Left lung (tissue), 14 donors: ENCODE measurements at places on chromosomes 12 and 14. TPM values are rescaled to one million over a fixed set of nuclear protein-coding genes. Genes with fewer than 3 reads are reported as not detected.

DNA sequence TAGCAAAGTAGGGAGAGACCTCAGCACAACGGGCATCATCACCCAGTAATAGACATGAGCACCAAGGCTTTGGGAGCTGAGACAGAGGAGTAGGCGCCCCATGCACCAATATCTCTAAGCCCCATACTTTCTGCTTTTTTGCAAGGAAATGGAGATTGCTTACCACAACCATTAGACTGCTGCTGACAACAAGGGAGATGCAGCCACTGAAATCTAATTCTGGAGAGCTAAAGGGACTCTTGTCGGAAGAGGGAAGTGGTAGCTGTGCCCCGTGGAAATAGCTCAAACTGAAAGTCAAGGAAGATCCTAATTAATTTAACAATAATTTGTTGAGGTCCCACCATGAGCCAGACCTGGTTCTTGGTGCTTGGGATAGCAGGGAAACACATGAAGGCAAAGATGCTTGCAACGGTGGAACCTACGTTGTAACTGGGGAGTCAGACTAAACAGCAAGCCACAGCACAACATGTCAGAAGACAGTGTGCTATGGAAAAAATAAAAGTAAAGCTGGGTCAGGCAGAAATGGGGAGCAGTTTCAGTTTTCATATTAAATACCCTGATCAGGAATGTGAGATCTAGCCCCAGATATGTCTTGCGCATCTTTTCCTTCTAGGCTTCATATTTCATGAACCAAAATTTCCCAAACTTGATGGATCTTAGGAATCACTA, 1131.0 kb downstream of the BCL11B start:
- no peak for DNase-seq

GRCh38 chr14:81400852-81401251, 728 bp upstream of the STON2 start:
- DNase-seq: no peak

DNA sequence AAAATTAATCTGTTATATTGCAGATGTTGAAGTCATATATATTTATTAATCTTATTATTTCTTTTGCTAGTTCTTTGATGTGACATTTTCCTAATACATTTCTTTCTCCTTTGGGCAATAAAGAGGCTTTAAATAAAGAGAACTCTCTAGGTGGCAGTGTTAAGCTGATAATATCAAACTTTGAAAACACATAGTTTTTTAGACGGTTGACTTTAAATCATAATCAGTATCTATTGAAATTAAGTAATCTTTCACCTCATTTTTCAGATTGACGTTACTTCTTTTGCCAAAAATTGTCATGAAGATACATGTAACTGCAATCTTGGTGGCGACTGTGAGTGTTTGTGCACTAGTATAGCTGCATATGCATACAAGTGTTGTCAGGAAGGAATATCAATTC, 130.8 kb upstream of the PTPRQ start:
- no peak for DNase-seq

The FGF23 gene
- not detected for polyA plus RNA-seq

GRCh38 chr12:13539051-13539450, 342.5 kb downstream of the EMP1 start:
- no peak for DNase-seq

The TPH2 gene
- 0.25 TPM for polyA plus RNA-seq

The GRIP1 gene
- polyA plus RNA-seq: 6.2 TPM

- DNase-seq: no peak
Measured at GRCh38 chr14:53553221-53553620, 400.1 kb upstream of the DDHD1 start.

The CS gene
- 181 TPM for polyA plus RNA-seq

The TAS2R50 gene
- 0.18 TPM for polyA plus RNA-seq

DNA sequence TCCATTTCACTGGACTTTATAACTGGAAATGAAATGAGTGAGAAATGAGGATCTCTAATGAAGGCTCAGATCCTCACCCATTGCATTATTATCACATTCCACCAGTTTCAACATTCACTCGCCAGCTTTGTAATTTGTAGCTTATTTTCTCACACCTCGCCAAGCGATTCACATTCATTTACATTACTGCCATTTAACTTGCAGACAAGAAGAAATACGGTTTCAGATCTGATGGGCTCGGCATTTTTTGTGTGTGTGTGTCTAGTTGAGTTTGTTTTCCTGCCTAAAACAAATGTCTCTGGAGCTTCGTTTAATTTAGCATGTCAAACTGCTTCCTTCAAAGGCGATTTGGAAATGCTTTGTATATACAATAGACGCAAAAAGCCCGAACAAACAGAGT, 132.2 kb downstream of the FLRT2 start:
- DNase-seq: no peak

DNA sequence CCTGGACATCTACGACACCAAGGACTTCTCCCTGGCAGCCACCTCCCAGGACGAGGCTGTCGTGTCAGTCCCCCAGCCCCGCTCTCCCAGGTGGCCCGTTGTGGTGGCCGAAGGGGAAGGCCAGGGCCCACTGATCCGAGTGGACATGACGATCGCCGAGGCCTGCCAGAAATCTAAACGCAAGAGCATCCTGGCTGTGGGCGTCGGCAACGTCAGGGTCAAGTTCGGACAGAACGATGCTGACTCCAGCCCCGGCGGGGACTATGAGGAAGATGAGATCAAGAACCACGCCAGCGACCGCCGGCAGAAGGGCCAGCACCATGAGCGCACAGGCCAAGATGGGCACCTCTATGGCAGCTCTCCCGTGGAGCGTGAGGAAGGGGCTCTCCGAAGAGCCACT, 118.6 kb downstream of the SLC15A4 start:
- DNase-seq: no peak

The CISTR gene
- not detected for polyA plus RNA-seq
